Thoracic aorta (tissue), 2 donors: ENCODE measurements at places on chromosomes 5 and 9.

GRCh38 chr5:122421374-122422079 lies 109.5 kb downstream of the SNCAIP start:
- H3K4me1 ChIP-seq, result peaks cover 6% of the 10 kb centered on the region
- H3K36me3 ChIP-seq, result no peaks in the 10 kb centered on the region
- no peak overlapping the region for H3K27ac ChIP-seq

DNA sequence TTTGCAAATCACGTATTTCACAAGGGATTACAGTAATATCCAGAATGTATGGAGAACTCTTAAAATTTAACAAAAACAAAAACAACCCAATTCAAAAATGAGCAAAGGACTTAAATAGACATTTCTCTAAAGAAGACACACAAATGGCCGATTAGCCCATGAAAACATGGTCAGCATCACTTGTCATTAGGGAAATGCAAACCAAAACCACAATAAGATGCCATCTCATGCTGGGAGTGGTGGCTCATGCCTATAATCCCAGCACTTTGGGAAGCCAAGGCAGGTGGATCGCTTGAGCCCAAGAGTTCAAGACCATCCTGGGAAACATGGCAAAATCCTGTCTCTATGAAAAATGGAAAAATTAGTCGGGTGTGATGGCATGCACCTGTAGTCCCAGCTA lies 120.2 kb downstream of the SUSD1 start:
- H3K4me1 ChIP-seq, result peaks cover 27% of the 10 kb centered on the region
- no peaks in the 10 kb centered on the region for H3K36me3 ChIP-seq
- no peaks in the 10 kb centered on the region for H3K27me3 ChIP-seq
- DNase-seq, result no peak

DNA sequence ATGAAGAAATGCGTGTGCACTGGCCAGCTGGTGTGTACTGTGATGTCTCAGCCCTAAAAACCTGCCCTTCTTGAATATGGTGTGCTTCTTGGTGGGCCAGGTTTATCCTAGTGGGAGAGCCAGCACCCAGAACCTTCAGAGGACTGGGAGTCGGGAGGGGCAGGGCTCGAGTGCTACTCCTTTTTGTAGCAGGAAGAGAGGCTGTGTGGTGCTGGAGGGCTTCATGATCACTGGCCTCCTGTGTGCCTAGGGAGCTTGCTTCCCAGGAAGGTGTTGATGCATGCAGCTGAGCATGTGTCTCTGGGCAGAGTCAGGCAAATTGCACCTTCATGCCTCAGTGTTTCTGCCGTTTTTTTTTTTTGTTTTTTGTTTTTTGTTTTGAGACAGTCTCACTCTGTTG lies 20.0 kb downstream of the PHF2 start:
- no peak for DNase-seq
- H3K4me1 ChIP-seq, result peaks cover 30% of the 10 kb centered on the region
- H3K27me3 ChIP-seq, result no peaks in the 10 kb centered on the region
- H3K36me3 ChIP-seq, result no peaks in the 10 kb centered on the region
- H3K4me3 ChIP-seq, result no peak overlapping the region

- no peak overlapping the region for H3K27ac ChIP-seq
- H3K27me3 ChIP-seq, result no peaks in the 10 kb centered on the region
- peaks cover 32% of the 10 kb centered on the region for H3K4me1 ChIP-seq
- peaks cover under 1% of the 10 kb centered on the region for H3K36me3 ChIP-seq
Measured at GRCh38 chr5:14853685-14854084, 17.9 kb downstream of the ANKH start.

GRCh38 chr9:136741883-136742571 lies 713 bp downstream of the LCN10 start:
- H3K27ac ChIP-seq, result no peak overlapping the region
- H3K27me3 ChIP-seq, result peaks cover 3% of the 10 kb centered on the region
- no peaks in the 10 kb centered on the region for H3K4me1 ChIP-seq
- DNase-seq, result no peak
